ENCODE measurements at places on chromosomes 4 and X. TPM values are rescaled to one million over a fixed set of nuclear protein-coding genes. Genes with fewer than 3 reads are reported as not detected.

DNA sequence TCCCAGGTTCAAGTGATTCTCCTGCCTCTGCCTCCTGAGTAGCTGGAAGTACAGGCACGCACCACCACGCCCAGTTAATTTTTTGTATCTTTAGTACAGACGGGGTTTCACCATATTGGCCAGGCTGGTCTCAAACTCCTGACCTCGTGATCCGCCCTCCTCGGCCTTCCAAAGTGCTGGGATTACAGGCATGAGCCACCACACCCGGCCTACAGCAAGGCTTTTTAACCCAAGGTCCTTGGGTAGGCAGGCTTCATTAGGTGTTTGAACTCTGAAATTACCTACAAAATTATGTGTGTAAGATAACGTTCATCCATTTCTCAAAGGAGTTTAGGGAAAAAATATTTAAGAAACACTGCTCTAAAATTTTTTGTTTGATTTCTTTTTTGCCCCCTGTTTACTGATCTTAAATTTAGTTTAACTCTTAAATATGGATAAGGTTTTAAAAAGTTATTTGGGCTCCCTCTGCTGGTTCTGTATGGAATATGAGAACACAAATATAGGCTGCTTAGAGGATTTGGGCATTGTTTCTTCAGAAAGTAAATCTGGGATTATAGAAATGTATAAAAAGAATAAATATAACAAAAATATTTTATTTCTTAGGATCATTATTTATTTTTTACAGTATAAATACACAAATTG lies 92.8 kb downstream of the CBR4 start:
- DNase-seq: no peak

Gene CACNA1F
- total RNA-seq: 0.67 TPM

GRCh38 chrX:36640232-36640631 lies 367.9 kb upstream of the FAM47C start:
- no peak for DNase-seq

Gene GPRASP2
- 0.78 TPM for total RNA-seq

DNA sequence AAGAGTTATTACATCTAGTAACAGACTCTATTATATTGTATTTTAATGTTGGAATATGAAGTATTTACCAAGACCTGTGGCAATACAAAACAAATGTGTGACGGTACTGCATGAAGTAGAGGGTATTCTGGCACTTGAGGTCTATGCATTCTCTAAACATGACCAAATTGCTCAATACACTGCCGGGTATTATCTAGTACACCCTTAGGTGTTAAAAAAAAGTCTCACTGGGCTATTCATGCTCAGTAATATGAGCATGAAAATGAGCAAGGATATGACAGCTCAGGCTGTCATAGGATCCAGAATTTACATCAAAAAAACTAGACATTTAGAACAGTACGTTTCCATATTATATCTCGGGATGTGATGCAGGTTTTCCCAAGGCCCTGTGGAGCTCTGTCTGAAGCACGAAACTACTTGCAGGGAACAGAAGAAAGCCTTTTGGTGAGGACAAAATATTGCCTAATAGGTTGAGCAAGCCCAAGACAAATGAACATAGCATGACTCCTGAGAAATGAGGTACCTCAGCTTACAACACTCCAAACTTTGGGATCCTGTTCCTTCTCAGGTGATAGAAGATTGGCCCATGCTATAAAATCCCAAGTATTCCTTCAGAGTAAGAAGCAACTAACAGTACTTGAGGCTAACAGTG lies 74.1 kb upstream of the MAOA start:
- DNase-seq: no peak

Gene H2BW2
- total RNA-seq: not detected

- DNase-seq: no peak
Measured at GRCh38 chr4:130820448-130820847, 1724.5 kb downstream of the C4orf33 start.

DNA sequence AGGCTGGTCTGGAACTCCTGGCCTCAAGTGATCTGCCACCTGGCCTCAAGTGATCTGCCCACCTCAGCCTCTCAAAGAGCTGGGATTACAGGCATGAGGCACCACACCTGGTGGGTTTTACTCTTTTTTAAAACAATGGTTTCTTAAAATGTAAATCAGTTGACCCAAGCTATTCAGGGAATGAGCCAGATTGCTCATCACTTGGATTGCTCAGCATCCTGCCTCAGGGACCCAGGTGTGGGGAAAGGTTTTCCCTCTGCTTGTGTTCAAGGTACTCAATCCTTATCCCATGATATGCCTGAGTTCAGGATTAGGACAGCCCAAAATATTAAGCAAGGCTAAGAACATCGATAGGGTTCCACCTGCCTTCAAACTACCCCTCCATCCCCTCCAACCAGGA lies 67.4 kb downstream of the CHRNA9 start:
- DNase-seq: no peak

DNA sequence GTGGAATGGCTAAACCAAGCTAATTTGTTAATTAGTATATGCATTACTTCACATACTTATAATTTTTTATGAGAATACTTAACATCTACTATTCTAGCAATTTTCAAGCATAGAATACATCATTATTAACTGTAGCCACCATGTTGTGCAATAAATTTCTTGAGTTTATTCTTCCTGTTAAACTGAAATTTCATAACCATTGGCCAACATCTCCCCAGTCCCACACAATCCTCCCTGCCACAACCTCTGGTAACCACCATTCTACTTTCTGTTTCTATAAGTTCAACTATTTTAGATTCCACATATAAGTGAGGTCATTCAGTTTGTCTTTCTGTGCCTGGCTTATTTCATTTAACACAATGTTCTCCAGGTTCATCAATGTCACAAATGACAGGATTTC lies 208.5 kb downstream of the PPP4R3C start:
- DNase-seq: no peak

- DNase-seq: no peak
Measured at GRCh38 chr4:114472269-114473032, 126.2 kb upstream of the UGT8 start.

GRCh38 chrX:23908219-23909004 lies 606 bp downstream of the CXorf58 start:
- no peak for DNase-seq

DNA sequence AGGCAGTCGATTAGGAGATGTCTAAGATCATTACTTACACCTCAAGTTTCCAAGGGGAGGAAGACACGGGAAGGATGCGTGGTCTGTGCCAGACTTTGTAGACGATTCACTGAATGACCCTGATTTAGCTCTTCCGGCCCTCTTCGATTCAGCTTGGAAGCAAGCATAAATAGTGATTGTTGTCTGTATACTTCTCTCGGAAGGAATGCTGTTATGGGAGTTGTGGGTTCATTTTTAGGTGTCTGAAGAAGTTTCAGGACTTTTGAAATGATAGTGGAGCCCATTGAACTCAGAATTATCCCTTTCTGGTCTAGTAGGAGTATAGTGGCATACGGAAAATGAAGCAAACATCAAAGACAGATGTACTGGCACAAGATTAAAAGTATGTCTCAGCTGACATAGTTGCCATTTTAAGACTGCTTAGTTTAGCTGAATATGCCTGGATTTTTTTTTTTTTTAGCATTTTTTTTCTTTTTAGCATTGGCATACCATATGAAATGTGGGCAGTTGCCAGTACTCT lies 1.0 kb upstream of the ANKRD17 start:
- DNase-seq: no peak

Gene MAGED4B
- 5.4 TPM for total RNA-seq

Gene PNMA5
- 0.16 TPM for total RNA-seq

GRCh38 chr4:37002625-37003024 lies 241.9 kb upstream of the NWD2 start:
- no peak for DNase-seq

DNA sequence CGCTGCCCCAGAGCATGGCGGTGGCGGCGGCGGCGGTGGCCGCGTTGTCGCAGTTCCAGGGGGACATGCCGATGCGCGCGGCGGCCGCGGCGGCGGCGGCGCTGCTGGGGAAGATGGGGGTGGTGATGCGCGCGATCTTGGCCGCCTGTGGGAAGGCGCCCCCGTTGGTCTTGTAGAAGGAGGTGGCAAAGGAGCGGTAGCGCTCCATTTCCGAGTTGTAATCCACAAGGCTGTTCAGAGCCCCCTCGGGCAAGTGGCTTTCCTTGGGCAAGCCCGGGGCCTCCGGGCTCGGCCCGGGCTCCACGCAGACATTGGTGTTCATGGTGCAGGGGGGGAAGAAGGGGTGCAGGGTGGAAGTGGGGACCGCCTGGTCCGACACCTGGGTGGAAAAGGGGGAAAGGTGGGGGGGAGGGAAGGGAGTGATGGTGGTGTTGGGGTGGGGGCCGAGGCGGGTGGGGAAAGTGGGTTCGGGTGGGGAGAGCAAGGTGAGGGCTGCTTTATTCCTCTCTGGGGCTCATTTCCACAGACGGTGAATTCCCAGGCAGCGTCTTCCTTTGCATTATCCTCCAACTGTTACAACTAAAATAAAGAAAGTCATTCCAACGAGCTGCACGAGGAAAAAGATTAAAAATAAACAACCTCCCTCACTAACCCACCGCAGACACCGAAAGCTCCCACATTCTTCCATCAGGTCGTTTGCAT lies 3.1 kb downstream of the CXXC4 start:
- no peak for DNase-seq

DNA sequence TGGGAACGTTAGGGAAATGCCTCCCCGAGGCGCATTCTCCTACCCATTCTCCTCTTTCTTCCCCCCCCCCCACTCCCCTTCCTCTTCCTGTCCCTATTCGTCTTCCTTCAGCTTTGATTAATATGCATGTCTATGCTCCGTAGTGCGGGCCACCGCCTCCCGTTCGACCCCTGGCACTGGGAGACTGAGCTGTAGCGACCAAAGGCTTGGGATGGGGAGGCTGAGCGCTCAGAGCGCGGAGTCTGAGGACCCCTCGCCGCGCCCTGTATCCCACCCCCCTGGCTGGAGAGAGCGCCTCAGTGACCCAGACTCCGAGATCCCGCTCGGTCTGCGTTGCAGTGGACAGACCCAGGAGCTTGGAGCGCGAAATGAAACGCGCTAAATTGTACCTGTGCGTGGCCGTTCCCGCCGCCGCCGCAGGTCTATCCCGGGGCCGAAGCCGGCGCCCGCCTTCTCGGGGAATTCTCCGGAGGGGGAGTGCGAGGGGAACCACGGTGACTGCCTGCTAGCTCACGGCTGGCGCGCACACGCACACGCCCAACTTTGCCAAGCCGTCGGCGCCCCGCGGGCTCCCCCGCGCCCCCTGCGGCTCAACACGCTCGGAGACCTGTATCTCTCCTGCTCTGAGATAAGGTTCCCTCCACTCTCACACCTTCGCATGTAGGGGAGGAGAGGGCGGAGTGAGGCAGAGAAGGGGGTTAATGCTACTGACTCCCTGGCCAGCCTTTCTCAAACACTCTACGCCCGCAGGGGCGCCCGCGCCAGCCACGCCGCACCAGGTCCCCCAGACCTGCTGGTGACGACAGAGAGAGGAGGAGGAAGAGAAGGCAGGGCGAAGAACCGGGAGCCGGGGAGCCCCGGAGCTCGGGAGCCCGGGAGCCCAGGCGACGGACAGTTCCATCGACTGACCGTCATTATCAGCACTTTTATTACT lies 1.5 kb upstream of the PTCHD1 start:
- DNase-seq: no peak

DNA sequence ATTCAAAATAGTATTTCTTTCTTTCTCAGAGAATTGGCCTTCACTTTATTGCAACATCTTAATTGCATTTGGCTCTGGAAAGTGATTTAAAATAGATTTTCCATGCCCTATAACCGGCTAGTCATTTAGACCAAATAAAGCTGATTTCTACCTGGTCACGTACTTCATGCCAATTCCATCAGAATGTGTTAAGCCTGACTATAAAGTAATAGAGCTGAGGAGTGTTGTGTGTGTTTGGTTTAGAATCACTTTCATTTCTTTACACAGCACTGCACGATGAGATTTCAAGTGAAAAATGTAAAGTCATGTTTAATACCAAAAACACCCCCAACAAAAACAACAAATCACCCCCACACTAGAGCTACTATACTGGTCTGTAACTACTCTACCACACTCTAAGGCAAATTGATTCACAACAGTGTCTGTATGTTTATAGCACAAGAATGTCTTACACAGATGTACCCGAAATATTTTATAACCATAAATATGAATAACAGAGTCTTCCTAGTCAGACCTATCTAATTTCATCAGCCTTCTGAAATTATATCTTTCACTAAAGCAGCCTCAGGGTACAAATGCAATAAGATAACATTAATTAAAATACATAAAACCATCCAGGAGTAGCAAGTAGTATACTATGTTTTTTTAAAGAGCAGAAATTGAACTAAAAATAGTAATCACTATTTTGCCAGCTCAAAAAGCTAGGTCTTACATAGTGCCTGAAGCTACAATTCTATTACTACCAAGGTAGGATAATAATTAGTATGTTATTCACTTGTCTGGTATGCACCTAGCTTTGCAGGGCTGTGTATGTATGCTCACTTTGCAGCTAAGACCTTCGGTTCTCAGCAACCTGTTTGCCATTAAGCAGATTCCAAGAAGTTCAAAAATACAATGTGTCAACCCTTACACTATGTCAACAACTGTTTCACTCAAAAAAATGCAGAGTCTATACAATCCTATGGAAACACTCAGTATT lies 28.4 kb downstream of the APBB2 start:
- DNase-seq: no peak

Gene BEND2
- total RNA-seq: 11.9 TPM

Gene MAGEC1
- not detected for total RNA-seq

DNA sequence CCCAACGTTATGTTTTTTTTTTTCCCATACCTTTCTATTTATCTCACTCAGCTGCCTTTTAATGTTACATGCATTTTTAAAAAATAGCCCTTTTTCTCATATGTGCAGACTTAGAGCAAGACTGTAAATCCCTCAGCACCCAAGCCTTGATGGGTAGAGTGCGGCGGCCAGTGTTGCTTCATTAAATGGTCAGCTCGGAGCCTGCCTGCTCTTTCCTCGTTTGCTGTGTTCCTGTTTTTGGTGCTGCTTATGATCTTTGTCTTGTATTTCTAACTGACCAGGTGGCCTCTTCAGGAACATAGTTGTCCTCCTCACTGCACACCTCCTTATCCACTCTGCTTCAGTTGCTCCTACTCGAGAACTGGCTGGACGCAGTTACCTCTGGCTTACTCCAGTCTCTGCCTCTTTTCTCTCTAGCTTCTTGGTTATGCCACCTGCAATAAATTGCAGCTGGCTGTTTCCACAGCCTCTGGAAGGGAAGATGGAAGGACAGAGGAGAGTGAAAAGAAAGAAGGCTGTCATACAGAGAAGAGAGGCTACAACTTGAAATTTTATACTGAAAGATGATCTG lies 10.7 kb downstream of the RBPJ start:
- DNase-seq: no peak

- no peak for DNase-seq
Measured at GRCh38 chr4:173014113-173014558, 154.5 kb upstream of the GALNT7 start.
